Suppressor macrophage treated with lipopolysaccharide for 1 hour (primary cell): ENCODE measurements at places on chromosomes 2 and 18.

- DNase-seq = no peak
Measured at GRCh38 chr18:55283309-55283708, 304.7 kb downstream of the TCF4 start.

- no peak for DNase-seq
Measured at GRCh38 chr2:172554352-172555271, 1.3 kb upstream of the PDK1 start.

GRCh38 chr2:8222979-8223694 is 458.7 kb upstream of the ID2 start:
- peak; percentile 66 for DNase-seq

GRCh38 chr18:47484068-47484467 is 232.6 kb upstream of the SKOR2 start:
- DNase-seq = no peak

GRCh38 chr2:174217869-174218268 is 30.5 kb downstream of the OLA1 start:
- no peak for DNase-seq

DNA sequence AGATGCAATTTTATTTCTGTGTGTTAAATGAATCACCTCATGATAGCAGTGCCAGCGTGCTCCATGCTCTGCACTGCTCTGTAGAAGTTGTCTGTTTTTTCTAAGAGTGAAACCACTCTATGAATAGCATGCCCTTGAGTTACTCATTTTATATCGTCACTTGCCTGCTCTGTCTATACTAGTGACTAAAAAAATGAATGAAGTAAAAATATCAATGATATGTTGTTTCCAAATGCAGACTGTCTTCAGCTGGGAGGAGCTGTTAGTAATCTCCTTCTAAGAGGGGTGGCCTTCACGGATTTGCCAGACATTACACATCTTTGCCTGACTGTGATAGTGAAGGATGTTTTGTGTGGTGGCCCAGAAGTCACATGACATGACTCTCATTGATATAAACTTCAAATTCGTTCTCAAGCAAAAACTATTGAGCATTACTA is 852.1 kb downstream of the CNTNAP5 start:
- no peak for DNase-seq

DNA sequence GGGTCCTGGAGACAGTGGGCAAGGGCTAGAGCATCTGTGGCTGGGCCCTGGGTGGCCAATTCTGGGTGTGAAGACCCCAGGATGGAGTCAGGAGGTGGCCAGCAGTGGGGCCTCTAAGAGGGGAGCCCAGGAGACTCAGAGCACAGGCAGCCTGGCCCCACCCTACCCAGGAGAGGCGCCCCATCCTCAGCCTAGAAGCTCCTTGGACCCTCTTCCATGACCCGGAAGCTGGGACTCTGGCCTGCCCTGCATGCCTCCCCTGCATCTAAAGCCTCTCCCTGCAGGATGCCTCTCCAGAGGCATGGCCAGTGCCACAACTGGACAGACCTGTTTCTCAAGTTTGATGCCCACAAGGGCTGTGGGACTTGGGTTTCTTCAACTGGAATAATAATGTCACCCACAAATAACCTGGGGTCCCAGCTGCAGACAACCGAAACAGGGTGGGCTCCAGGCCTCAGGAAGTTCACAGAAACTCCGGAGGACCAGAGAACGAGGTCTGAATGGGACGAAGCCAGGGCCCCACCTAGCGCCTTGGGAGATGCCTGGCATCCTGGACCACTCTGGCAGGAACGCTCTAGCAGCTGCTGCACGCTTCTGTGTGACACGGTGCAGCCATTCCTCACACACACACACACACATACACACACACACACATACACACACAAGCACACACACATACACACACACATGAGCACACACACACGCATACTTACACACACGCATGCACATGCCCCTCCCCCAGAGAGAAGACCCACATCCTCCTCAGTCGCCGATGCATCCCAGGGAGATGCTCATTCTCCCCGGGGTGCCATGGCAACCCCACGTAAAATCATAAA is 16.4 kb downstream of the KCNIP3 start:
- DNase-seq = no peak

- no peak for DNase-seq
Measured at GRCh38 chr2:187150670-187151069, 297.4 kb downstream of the CALCRL start.

DNA sequence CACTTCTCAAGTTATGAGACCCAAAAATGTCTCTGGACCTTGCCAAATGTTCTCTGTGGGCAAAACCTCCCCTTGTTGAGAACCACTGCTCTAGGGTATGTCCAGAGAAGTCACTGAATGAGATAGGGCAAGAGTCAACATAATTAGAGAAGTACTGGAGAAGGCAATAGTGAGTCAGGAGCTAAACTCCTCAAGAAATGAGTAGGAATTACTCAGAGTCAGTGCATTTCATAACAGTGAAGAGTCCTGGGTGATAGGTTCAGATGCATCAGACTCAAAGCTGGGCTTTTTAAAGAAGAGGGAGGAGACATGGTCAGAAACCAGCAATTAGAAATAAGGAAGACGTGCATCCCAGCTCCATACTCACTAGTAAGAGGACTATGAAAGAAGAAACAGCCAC is 38.6 kb upstream of the IHH start:
- peak; percentile 78 for DNase-seq

DNA sequence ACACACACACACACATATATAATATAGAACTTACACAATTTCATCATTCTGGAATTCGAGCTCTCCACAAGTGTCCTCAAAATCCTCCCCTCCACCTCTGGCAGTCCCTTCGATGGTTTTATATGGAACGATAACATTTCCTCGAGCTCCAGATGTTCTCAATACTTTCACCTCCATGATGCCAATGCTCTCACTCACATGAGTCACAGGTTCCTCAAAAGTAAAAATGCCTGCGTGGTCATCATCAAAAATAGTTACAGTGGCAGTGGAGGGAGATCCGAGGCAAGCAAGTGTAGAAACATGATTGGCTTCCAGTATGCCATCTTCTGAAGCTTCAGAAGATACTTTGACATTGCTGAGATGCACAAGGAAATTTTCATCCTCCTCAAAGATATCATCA is 23.5 kb downstream of the SLC8A1 start:
- peak; percentile 67 for DNase-seq

GRCh38 chr2:58533376-58533775 is 292.3 kb upstream of the FANCL start:
- DNase-seq = no peak
